CD4-positive, alpha-beta T cell treated with Interleukin-6 at 100 ng/mL for 8 hours (primary cell): ENCODE measurements at places on chromosomes 16 and 17.

DNA sequence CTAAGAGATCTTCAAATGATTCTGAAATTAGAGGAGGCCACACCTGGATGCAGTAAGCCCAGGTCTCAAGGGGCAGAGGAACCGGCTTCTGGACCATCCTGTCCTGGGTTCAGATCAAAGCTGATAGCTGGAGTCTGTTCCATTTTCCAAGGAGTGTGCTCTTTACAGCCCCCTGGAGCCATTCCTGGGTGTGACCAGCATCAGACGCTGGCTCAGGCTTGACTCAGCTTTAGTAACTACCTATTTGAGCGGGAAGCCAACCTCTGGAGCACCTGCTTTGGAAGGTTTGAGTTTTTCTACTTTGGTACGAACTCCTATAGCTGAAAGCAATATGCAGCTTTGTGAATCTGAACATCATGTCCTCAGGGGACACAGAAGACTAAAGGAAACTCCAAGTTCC, 12.9 kb upstream of the BBS2 start:
- no peak for DNase-seq

GRCh38 chr16:3881499-3881990, 1.0 kb upstream of the CREBBP start:
- DNase-seq, result no peak

GRCh38 chr17:32777922-32778321, 99.0 kb downstream of the MYO1D start:
- DNase-seq, result no peak

- no peak for DNase-seq
Measured at GRCh38 chr16:75942351-75942750, 216.1 kb upstream of the CPHXL start.

DNA sequence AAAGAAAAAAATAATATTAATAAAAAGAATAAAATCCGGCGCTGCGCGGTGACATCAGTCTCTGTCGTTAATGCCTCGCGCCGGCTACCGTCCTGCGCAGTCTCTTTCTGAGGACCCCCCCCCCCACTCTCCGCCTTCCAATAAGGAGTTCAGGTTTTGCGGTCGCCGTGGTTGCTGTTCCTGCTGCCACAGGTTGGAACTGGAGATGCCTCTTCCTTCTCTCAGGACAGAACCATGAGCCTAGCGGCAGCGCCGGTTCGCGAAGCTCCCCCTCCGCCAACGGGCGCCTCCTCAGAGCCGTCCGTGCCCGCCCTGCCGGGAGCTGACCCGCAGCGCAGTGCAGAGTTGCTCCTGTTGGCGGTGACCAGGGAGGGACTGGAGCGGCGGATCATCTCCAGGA, 2093.4 kb downstream of the TP53TG3F start:
- DNase-seq, result no peak

- no peak for DNase-seq
Measured at GRCh38 chr17:66667090-66667489, 167.8 kb upstream of the CACNG5 start.

DNA sequence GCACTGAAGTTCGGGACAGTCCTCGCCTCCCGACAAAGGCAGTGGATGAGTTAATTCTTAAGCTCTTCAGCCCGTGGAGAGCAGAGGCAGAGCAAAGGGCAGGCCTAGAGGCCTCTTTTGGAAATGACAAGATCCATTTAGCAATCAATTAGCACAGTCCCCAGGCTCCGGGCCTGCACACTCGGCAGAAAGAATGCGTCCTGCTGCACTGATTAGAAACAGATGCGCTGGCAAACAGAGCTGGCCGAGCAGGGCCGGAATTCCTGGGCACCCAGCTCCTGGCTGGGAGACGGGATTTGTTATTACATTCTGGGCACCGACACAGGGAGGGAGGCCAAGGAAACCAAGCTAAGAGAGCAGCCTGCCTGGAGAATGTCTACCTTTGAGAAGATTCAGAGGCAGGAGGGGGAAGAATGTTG, 162.9 kb downstream of the COPRS start:
- no peak for DNase-seq

DNA sequence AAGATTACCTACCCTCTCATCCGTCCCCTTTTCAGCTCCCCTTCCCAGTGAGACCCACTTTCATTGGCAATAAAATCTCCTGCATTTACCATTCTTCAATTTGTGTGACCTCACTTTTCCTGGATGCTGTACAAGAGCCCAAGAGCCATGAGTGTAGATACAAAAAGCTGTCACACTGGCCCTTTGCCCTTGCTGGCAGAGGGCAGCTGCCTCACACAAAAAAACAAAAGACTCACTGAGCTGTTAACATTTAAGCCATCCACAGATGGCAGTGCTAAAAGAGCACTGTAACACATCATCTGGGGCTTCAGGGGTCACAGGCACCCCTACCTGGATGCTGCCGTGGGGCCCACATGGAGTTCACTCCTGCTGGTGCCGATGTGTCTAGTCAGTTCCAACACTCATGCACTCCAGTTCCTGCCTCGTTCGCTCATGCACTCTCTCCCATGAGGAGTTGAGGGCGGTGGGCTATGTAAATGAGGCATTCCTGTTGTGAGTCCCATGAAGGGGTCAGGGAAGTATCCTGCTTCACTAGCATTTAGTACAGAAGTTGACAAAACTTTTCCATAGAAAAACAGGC, 123.1 kb downstream of the CA10 start:
- DNase-seq, result no peak

- DNase-seq, result no peak
Measured at GRCh38 chr17:75595920-75596313, 8.3 kb downstream of the MYO15B start.

- no peak for DNase-seq
Measured at GRCh38 chr16:73735018-73735417, 561.6 kb upstream of the PSMD7 start.

GRCh38 chr17:29682987-29683386, 60.3 kb upstream of the CORO6 start:
- DNase-seq, result no peak

- no peak for DNase-seq
Measured at GRCh38 chr17:37648555-37648954, 5.3 kb upstream of the DDX52 start.

DNA sequence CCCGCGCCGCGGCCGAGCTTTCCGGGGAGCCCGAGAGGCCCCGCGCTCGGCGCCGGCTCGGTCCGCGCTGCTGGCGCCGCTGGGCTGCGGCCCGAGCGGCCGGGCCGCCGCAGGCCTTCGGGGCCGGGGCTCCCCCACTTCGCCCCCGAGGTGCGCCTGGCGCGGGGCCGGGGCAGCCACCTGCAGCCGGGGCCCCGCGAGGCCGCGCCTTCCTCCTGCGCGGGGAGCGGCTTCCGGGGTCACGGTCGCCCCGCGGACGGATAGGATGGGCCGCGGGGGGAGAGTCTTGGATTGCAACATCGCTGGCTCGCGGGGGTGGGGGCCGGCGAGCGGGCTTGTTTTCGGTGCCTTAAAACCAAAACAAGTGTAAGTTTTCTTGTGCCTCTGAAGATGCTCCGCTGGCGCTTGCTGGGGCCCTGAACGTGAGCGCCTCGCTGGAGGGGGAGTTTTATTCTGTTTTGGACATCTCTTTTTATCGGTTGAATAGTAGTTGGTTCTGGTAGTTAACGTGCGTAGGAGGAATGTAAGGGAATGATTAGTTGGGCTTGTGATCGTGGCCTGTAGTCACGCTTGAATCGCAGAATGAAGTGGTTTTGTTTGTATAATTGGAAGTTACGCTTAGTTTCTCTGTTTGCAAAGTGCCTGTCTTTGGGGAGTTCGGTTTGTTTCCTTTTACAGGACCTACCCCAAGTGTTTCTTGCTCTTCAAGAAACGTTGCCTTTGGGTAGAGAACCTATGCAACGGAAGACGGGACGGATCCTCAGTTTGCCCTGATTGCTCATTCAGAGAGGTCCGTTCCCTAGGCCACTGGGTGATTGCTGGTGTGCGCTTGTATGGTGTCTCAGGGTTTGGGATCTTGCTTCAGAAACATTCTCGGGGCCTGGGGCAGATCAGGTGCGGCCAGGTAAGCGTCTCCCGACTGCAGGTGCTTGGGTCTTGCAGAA, 724 bp downstream of the UBE2I start:
- DNase-seq, result peak; percentile 38

DNA sequence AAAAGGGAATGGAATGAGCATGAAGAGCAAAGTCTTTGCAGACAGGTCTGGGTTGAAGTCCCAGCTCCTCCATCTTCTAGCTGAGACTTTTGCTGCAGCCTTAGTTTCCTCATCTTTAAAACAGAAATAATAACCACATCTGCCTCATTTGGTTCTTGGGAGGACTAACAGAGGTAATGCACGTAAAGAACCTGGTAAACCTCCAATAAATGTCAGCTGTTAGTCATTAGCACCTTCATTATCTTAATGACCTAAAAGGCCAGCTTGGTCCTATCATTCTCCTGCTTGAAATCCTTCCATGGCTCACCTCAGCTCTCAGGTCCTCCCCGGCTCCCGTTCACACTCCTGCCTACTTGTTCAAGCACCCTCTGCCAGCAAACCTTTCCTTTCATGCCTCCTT, 51.8 kb downstream of the SKAP1 start:
- DNase-seq, result no peak

GRCh38 chr17:560432-560873, 154.2 kb downstream of the VPS53 start:
- no peak for DNase-seq

GRCh38 chr16:57316390-57317017, 32.0 kb upstream of the PLLP start:
- no peak for DNase-seq

DNA sequence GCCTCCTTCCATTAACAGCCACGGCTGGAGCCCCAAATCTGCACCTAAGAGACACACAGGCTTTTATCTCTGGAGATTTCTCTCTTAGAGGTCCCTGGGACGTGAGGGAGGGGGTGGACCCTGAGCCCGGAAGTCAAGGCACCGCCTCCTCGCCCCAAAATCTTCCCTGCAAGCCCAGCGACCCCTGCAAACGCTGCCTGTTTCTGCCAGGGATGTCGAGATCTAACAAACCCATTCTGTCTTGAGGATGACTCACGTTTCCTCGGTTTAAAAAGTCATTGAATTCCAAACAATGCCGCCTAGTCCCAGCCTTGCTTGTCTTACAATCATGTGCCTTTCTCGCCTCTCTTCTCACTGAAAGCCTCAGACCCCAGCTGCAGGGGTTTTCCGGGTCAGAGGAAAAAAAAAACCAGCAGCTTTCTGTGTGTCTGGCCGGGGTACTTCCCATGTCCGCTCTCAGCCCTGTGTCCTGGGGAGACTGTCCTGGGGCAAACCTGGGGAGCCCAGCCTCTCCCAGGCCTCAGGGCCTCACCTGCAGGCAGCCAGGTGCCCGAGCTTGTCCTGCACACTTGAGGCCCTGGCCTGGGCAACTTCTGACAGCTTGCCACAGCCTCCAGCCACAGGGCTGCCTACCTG, 15.4 kb downstream of the ARL2BP start:
- DNase-seq, result peak; percentile 34

DNA sequence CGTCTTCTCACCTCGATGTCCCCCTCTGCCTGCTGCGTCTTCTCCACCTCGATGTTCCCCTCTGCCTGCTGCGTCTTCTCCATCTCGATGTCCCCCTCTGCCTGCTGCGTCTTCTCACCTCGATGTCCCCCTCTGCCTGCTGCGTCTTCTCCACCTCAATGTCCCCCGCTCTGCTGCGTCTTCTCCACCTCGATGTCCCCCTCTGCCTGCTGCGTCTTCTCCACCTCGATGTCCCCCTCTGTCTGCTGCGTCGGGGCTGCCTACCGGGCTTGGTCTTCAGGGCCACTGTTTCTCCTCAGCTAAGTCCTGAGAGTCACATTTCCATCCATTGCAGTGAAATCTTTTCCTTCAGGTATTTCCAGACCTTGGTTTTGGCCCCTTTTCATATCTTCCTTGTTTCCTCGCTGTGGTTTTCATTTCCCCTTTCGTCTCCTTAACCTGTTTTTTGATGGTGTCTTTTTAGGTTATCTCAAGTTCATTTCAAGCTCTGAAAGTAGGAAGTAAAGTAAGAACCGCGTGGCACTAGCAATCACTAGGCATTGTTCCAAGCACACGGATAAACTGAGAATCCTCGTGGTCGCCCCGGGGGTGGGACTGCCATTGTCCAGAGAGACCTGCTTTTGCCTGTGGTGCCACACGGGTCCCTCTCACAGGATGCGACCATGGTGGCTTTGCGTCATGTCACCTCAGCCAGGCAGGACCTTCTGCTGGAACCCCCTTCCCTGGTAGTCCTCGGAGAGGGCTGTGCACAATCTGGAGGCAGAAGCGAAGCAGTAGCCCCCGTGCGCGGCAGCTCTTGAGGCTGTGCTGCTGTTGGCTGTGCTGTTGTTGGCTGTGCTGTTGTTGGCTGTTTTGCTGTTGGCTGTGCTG, 9.5 kb upstream of the ZNF750 start:
- no peak for DNase-seq

- DNase-seq, result no peak
Measured at GRCh38 chr16:12186774-12187335, 210.3 kb downstream of the SNX29 start.

GRCh38 chr17:39995438-39995837, 14.8 kb downstream of the PSMD3 start:
- DNase-seq, result no peak

DNA sequence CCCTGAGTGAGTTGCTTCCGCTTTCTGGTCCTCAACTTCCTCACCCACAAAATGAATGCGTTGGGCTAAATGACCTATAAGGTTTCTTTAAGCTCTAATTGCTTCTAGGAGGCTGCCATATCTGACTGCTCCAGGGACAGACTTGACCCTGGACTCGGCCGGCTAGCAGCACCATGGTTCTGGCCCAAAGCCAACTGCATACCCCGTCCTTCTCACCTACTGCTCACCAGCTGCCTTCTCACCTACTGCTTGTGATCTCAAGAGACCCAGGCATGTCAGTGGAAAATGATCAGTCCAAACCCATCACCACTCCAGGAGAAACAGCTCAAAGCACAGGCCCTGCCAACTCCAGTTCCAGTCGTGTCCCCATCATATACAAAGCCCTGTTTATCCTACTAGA, 124.3 kb upstream of the IRX5 start:
- DNase-seq, result no peak

DNA sequence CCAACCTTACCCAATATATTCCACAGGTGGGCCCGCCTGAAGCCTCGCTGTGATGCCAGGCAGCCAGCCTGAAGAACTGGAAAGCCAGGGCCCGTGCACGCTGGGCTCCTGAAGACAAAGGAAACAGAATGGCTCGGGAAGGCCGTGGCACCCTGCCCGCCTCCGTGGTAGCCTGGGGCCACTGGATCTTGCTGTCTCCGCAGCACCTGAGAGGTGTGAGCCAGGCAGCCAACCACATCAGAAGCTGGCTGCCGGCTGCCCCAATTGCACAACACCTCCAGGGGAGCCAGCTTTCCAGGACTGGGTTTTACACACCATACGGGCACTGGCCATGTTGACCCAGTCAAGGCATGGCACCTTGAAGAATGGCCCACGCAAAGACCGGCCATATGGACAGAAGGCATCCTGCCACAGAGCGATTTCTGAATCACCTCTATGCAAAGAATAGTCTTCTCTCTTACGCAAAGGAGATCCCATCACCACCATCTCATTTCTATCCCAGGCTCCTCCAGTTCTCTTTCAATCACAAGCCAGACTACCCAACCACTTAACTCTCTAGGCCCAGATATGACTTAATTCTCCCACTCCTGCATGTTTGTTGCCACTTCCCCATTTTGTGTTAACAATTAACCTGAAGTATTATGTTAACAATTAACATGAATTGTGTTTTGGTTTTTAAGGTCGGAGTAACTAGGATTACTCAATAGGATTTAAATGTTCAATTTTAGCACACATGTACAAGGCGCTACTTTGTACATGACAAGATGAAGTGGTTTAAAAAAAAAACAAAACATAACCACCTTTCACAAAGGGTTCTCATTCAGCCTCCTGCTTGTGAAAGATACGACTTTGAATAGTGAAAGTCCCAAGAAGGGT, 32.1 kb downstream of the ZFHX3 start:
- DNase-seq, result no peak

GRCh38 chr17:3894911-3895343, 2.1 kb upstream of the CAMKK1 start:
- DNase-seq, result no peak

- DNase-seq, result no peak
Measured at GRCh38 chr17:82699551-82699950, 1.1 kb upstream of the RAB40B start.
